Stimulated activated CD4-positive, alpha-beta T cell treated with anti-CD3 and anti-CD28 coated beads, Interleukin-4, amount 100 ng/mL, for 24 hours (primary cell): ENCODE measurements at places on chromosomes 7 and 10.

DNA sequence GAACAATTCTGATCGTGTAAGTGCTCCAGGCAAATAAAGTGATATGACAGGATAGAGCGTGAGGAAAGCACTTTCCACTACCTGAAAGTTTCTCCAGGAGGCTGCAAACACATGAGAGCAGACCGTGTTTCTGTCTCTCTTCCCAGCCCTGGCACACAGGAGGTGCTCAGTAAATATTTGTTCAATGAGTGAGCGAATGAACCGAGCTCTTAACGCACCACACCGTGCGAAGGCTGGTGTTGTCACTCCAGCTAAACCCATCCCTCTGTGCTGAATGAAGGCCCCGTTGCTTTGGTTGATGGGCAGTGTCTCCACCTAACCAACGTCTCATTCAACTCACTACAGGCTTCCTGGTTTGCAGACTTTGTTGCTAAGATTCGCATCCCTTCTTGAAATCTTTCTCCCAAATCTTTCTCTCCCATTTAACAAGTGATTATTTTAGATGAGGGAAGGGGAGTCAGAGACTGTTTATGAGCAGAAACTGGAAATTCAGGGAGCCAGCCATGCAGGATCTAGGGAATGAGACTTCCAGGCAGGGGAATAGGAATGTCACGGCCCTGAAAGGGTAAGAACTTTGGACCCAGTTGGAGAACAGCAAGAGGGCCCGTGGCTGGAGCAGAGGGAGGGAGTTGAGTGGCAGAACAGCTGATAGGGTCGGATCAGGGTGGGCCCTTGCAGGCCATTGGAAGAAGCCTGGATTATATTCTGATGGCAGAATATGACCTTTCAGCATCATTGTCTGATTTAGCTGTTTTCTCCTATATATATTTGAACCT, 282.6 kb downstream of the CAMK1D start:
- no peak for DNase-seq

- DNase-seq, result peak; percentile 31
Observed at GRCh38 chr10:80382989-80383388, 25.4 kb upstream of the PRXL2A start.

DNA sequence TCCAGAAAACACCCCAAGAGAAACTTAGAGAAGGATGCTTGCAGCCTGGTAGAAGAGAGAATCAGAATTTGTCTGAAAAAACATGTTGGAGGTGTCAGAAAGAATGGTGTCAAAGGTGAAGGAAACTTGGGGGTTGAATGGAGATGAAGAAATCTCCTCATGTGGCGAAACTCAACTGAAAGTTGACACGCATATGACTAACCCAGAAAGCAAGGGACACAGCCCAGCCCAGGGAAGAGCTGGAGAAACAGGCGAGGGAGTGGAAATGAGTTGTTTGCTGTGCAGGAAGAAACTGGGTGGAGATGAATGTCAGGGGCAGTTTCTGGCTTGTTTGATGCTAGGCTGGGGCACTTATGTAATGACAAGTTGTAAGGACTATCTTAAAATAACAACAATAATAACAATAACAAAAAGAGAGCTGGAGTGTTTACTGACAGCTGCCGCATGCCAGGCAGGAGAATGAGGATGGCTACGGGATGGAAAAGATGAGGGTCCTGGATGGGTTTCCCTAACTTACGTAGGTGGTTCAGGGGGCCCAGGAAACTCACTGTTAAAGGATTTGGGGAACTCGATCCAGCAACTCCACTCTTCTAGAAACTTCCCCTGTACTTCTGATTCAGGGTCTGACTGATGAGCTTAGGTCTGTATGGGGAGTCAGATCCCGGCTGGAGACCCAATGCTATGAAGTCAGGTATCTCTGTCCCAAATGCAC, 57.4 kb downstream of the MAP3K8 start:
- no peak for DNase-seq

DNA sequence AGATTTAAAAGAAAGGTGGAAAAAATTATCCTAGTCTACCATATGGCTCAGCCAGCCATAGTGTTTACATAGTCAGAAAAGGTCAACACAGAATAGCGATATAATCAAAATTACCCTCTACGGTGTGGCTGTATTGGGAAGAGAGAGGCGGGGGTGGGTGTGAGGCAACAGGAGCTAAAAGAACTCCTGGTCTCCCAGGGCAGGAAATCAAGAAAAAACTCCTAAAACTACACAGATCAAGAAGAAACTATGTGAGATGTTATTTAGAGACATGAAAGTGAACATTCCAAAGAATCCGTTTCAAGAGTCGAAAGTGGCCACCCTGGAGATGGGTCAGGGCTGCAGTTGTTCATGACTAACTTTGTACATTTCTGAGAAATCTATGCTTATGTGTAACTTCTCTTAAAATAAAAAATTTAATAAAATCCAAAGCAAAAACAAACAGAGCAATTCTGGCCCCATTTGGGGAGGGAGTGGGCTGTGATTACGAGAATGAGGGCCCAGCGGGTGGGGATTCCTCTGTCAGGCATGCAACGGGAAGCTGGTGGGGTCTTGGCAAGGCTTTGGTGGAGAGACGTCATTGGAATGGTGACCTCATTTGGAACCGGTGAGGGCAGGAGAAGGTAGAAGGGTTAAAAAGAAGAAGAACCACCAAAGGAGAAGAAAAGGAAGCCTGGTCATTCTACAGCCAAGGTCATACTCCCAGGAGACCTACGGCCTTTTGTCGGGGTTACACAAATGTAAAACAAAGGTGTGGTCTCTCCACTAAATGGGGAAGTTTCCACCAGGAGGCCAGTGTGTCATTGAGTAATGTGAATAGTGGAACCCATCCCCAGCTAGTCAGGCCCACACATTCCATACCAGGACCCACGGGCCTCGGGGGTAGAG, 71.2 kb upstream of the DUSP5 start:
- DNase-seq, result no peak

- DNase-seq, result peak; percentile 73
Observed at GRCh38 chr10:80046629-80047441, 31.6 kb upstream of the TMEM254 start.

- DNase-seq, result no peak
Observed at GRCh38 chr10:115998301-115998700, 274.7 kb downstream of the GFRA1 start.

DNA sequence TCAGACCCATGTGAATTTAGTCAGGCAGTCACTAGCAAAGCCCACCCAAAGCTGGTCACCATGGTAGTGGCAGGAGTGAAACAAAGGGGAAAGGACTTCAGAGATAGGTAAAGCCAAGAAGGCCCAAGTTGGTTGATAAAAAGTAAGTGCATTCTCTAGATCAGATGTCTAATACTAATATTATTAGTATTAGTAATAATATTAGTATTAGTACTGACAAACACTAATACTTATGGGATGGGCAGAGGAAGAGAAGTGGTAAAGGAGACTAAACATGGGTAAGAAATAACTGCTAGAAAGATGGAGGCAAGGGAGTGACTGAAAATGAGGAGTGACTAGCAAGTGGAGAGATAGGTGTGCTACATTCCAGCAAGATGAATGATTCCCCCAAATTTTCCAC, 46.6 kb upstream of the PHYHIPL start:
- DNase-seq, result no peak

GRCh38 chr10:4329225-4329624, 496.8 kb upstream of the AKR1E2 start:
- DNase-seq, result no peak

GRCh38 chr10:64080071-64080470, 558.9 kb downstream of the REEP3 start:
- no peak for DNase-seq

- no peak for DNase-seq
Observed at GRCh38 chr10:77251297-77252013, 386.2 kb downstream of the KCNMA1 start.

DNA sequence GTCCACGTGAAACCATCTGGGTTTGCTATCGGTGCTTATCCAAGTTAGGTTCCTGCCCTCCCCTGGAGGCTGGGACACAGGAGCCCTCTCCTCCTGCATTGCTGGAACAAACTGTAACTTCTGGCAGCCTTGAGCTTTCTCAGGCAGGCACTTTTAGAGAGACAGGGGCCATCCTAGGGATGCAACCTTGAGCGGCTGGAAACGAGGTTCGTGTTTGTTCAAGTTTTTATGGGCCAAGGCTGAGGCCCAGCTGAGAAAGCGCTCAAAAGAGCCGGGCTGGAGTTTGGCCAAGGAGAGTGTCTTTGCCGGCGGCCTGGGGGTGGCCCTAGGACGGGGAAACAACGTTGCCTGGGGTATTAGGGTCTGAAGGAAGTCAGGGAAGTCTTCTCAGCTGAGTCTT, 5.5 kb upstream of the MMD2 start:
- no peak for DNase-seq

GRCh38 chr10:95628786-95629185, 27.7 kb downstream of the ALDH18A1 start:
- no peak for DNase-seq

GRCh38 chr10:118467200-118467599, 125.1 kb upstream of the FAM204A start:
- no peak for DNase-seq

DNA sequence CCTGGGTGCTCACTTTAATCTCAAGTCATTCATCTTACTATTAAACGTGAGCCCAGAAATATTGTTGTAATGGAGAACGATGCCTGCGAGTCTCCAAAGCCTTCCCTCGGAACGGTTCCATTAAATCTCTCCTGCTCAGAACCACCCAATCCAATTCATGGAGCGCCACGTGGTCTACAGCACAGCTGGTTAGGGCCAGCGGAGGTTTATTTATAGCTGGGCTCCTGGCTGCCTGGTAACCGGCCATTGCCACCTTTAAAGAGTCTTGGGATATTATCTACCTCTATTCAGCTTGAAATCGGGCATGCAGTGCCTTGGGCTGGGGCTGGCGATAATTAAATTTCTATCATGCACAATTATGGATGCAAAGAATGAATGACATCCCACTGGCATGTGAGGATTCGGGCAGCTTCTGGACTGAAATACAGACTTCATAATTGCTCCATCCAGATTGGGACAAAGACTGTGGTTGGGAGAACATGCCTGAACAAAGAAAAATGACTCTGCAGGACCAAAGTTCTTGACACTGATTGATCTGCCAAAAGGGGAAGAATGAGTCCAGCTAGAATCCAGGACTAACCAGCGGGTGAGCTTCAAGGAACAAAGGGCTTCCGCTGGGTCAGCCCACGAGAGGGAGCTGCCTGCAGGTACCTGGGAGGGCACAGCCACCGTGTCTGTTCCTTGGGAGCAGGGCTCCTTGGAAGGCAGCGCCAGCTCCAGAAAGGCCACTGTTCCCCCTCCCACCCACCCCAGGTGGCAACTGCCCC, 7.3 kb downstream of the FAM20C start:
- no peak for DNase-seq

- no peak for DNase-seq
Observed at GRCh38 chr7:80916770-80917741, 1.8 kb downstream of the SEMA3C start.
